ENCODE measurements at places on chromosomes 12 and 14.
A peak's percentile ranks its signal among the peaks of the same experiment; 100 is the strongest.

- peak; percentile 58 for DNase-seq
Measured at GRCh38 chr14:98244162-98244948, 1027.6 kb downstream of the BCL11B start.

DNA sequence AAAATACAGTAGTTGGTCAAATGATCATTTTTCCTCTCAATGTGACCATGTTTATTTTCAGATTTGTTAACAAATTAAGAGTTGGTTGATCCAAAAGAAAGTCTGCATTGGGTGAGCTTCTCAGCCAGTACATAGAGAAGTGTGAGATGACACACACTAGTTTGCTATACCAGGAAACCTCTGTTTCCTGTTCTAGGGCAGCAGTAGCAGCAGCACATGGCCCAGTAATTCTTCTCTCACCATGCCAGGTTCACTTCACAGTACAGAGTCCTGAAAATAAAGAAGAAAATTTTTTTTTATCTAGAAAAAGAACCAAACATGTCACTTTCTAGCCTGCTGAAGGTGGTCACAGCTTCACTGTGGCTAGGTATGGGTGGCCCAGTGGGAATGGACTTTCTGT lies 250.2 kb upstream of the OR4E1 start:
- no peak for DNase-seq

GRCh38 chr14:99924379-99924778 lies 131.2 kb downstream of the EML1 start:
- no peak for DNase-seq

- DNase-seq = no peak
Measured at GRCh38 chr12:124513297-124513867, 54.0 kb downstream of the NCOR2 start.
